ENCODE measurements at places on chromosomes 4 and X.

DNA sequence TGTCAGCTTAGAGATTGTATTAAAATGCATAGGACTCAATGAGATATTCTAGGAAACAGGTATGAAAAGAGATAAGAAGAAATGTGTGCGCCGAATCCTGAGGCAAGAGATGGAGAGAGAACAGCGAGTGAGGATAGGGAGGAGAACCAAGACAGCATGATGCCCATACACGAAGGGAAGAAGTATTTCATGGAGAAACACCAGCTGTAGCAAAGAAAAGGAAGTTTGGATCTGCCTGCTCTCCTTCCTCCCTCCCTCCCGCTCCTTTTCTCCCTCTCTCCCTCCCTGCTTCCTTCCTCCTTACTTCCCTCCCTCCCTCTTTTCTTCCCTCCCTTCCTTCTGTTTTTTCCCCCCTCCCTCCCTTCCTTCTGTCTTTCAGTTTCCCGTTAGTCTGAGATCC is 318.6 kb upstream of the TAPT1 start:
- DNase-seq, result no peak

DNA sequence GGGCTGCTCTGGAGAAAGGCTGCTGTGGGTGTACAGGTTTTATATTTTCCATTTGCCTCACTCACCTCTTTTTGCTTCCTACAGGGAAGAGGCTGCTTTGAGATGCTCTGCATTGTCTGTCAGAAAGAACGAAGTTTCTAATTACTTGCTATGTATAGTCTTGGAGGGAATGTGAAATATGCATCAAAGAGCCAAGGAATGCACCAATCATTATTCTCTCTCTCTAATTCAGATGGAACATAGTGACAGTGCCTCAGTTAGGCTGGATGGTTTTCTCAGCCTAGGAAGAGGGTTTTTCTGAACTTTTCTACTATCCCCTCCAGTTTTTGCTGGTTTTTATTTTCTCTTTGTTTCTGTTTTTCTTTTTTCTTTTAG is 106.8 kb upstream of the SLC4A4 start:
- no peak for DNase-seq

DNA sequence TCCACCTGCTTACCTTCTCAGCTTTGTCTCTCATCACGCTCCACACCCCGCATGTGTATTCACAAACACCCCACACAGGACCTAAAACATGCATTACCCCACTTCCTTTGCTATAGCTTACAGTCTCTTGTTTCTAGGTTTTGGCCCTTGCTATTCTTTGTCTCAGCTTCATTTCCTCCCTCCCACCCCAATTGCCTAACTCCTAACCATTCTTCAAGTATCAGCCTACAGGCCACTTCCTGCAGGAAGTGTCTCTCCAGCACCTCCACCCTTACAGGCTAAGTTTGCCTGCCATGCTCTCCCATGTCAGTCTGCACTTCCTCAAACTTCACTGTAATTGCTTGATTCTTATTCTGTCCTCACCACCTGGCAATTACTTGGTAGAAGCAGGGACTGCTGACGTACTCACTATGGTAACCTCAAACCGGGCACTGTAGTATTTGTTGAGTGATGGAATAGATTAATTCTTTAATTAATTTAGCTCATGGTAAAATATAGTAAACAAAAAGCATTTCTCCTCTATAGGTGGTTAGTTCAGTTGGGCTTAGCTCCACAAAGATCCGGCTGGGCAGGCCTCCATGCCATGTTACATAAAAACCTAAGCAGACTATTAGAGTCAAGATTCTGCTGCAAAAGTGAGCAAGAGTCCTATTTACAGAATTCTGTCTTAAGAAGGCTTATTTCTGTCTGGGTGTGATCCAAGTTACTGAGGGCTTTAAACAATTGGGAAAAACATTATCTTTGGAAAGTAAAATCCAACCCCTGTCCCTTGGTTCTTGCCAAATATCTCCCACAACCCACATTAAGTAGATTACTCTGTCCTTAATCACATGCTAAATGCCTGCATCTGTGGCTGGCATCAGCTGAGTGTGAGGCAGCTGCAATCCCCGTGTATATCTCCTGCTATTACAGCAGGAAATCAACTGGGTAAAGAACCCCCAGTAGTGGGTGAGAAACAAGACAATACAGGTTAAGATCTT is 124.7 kb upstream of the CPEB2 start:
- no peak for DNase-seq

DNA sequence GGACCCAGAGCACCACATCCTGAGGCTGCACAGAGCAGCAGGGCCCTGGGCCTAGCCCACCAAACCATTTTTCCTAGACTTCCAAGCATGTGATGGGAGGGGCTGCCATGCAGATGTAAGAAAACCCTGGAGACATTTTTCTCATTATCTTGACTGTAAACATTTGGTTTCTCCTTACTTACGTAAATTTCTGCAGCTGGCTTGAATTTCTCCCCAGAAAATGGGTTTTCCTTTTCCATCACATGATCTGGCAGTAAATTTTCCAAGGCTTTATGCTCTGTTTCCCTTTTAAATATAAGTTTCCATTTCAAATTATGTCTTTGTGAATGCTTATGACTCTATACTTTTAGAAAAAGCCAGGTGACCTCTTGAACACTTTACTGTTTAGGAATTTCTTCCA is 945.9 kb upstream of the NDST4 start:
- DNase-seq, result no peak

GRCh38 chr4:14853176-14853943 is 148.9 kb upstream of the CPEB2 start:
- no peak for DNase-seq

GRCh38 chr4:41145571-41146078 is 68.7 kb downstream of the APBB2 start:
- DNase-seq, result no peak

DNA sequence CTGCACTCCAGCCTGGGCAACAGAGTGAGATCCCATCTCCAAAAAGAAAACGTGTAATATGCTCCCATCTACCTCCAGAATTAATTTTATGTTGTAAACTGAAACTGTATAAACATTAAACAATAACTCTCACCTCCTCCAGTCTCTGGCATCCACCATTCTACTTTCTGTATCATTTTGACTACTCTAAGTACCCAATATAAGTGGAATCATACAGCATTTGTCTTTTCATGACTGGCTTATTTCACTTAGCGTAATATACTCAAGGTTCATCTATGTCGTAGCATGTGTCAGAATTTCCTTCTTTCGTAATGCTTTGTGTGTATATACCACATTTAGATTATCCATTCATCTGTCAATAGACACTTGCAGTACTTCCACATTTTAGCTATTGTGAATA is 20.6 kb downstream of the F8 start:
- DNase-seq, result no peak

- DNase-seq, result no peak
Observed at GRCh38 chr4:64130907-64131306, 278.3 kb downstream of the TECRL start.

- DNase-seq, result no peak
Observed at GRCh38 chr4:72701987-72702819, 133.2 kb upstream of the ADAMTS3 start.

DNA sequence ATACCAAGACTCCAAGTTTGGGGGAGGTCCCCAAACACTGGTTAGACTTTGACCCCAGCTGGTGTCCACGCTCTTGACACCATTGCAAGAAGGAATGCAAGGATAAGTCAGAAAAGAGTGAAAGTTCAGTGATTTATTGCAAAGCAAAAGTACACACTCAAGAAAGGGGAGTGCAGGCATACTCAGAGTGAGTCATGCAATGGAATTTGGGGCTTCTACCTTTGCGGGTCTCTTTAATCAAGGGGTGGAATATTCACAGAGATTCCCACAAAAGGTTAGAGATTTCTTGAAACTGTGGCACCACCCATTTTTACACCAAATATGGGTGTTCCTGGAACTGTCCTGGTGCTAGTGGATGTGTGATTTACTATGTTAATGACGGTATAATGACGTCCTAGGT is 5.2 kb upstream of the SMIM10L2A start:
- no peak for DNase-seq

GRCh38 chr4:100379583-100380105 is 138.2 kb downstream of the EMCN start:
- no peak for DNase-seq

- DNase-seq, result no peak
Observed at GRCh38 chrX:13334491-13334890, 14.6 kb upstream of the ATXN3L start.

DNA sequence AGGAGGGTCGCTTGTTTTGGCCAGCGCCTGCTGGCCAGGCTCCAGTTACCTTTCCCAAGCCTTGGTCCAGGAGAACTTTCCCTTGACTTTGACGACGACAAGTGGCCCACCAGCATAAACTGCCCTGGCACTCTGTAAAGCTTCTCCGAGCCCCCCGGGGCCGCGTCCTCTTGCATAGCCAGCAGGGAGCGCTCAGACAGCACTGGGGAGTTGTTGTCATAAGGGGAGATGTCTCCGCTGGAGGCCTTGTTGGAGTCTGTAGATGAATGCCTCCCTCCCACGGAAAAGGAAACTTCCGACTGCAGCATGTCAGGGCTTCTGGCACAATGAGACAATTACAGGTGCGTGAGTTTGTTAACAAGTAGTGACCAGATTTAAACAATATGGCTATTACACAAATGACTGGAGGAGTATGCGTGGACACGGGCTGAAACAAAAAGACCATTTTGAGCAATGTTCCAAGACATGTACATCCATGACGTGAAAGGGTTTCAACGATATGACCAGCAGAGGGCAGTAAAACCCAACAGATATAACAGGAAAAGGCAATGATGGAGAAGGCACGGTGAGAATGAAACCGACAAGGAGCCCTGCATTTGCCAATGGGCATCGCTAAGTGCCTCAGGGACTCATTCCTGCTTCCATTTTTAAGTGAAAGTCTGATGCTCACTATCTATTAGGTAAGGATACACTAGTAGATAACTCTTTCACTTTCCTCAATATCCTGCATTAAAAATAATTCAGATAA is 33.0 kb downstream of the HCCS start:
- peak; percentile 71 for DNase-seq

Measured in DMS 273 treated with DMSO at 0.1 percent for 48 hours (cell line).